ENCODE measurements at places on chromosomes 2 and 18.
A peak's percentile ranks its signal among the peaks of the same experiment; 100 is the strongest.

DNA sequence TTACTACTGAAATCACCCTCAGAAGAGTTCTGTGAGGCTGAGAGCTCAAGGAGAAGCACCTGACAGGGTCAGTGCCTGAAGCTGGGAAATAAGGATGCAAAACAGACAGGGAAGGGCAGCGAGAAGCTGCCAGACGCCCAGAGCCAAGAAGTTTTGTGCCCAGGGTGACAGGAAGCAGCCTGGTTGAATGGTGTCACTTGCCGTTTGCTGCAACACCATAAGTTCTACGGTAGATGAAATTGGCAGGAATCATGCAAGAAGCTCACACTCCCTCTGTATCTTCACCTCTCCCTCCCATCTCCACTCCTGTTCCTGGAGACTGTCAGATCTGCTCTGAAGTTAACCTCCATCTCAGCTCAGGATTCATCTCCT lies 117.0 kb upstream of the SLC14A2 start:
- DNase-seq = no peak

GRCh38 chr18:35028536-35028935 lies 12.7 kb upstream of the MAPRE2 start:
- DNase-seq = peak; percentile 82

DNA sequence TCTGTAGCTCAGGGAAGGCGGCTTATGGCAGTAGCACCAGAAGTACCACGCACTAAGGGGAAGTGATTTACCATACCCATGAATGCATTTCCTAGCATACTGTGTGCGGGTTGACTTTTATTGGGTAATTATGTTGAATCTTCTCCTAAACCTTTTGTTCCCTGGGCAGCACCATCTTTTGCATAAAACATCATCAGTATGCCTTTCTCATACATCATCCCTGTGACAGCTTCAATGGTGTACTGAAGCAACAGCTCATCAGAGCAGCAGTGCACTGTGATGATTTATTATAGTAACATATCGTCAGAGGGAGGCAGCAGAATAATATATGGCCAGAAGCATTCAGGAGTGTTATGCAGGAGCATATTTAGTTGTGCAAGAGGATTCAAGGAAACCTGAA lies 204.9 kb downstream of the CDH7 start:
- DNase-seq = no peak

DNA sequence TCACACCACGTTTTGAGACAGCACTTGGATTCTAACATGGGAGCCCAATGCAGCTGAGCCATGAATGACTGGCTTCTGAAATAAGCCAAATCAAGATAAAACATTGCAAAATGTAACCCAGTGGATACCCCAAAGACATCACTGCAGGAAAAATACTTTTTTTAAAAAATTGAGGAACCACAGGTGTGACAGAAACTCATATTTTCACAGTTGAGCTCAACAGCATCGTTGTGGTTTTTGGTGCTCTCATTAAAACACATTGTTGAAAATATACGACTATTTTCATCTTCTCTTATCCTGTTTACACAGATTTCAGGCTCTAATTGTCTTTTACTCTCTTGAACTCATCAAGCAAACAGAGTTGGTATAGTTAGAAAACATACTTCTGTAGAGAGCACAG lies 429.3 kb upstream of the VRK2 start:
- no peak for DNase-seq

DNA sequence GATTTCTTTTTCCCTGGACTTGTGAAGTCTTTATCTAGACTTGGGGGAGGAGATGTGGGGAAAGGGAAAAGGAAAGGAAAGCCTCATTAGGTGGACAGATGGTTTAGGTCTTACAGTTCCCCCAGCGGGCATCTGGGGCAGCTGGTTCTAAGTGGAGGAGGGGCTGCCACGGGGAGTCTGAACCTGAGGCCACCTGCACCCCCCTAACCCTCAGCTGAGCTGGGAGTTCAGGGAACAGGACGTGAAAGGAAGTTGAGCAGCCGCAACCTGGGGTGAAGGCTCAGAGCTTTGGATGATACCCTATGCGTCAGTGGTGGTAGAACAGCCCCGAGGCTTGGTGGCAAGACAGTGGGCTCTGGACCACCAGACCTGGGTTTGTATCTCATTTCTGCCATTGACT lies 26.8 kb downstream of the ITM2C start:
- DNase-seq = no peak

- DNase-seq = no peak
These were observed 24.8 kb downstream of the ERLEC1 start for GRCh38 chr2:53811601-53812000.
